ENCODE measurements at places on chromosomes 12 and 14. TPM values are rescaled to one million over a fixed set of nuclear protein-coding genes. Genes with fewer than 3 reads are reported as not detected.

OR4K1 gene
- total RNA-seq: not detected

DNA sequence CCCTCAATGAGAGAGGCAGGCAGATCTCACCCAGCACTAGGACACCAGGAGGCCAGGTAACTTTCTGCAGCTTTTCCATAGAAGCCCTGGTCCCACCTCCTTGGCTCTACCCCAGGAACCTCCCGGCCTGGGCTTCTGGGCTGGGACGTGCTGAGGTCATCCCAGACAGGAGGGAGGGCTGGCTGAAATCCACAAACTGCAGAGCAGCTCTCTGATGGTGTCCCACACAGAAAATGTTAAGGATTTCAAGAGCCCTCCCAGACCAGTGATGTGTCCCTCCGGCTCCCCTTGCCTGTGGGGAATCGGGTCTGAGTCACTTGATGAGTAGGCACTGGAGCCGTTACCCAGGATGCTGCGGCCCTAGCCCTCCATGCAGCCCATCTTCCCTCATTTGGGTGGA lies 124.1 kb downstream of the ESRRB start:
- DNase-seq: no peak

DNA sequence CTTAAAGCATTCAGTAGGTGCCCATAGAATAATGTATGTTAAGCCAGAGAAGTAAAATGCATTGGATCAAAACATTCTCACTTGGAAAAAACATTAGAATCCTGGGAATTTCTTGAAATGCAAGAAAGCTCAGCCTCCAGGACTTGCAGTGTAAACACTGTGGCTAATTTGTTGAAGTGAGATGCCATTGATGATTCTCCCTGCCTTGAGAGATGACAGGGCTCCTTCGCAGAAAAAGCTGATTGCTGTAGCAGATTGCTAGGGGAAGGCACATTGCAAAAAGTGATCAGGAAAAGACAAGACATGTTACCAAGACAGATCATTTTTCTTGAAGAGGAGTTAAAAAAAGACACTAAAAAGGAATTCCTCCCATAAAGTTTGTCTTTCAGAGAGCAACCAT lies 204.2 kb upstream of the HMGA2 start:
- DNase-seq: no peak

DNA sequence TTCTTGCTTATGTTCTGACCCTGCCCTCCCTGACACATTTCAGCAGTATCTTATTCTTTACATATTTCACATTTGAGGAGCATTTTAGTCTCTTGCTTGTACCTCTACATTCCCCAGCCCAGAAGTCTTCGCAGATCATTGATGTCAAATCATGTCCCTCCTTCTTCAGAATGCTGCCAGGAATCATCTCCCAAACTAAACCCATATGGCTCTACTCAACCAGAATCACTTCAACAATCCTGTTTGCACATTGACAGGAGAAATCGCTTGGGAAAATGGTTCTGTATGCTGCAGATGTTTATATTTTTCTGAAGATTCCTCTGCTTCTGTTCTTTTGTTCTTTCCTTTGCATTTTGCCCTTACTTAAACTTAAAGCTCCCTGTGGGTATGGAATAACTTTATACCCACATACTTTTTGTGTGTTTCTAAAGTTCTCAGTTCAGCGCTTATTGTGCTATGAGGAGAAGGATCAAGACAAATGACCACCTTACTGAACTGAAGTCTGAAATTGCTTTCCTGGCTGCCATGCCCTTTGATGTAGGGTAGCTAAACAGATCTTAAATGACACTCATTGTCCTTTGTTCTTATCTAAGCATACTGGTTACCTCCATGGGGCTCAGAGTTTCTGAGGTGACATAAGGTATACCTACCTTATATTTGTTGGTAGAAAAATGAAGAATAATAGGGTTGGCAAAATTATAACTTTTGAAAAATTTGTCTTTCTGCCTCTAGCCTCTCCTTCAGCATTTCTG lies 134.6 kb downstream of the SLC25A21 start:
- DNase-seq: no peak

DNA sequence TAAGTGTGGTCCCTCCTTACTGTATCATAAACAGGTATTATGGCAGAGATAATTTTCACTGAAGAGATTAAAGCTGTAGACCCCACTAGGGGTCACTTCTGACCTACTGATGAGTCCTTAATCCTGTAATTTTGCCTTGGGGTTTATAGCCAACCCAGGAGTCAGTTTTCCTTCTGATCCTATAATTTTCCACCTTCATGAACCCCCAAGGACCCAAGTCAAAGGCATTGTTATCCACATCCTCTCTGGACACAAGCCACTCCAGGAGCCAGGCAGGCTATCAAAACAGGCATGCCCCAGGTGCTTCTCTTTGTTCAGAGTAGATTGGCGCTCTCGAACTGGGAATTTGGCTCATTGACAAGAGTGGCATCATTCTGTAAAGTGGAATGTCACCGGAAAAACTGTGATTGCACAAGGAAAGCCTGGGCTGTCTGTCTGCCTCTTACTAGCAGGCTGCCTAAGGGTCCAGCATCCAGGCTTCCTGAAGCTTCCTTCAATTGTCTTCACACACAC lies 1523.2 kb upstream of the FLRT2 start:
- DNase-seq: peak; percentile 15

MAP3K9 gene
- total RNA-seq: 5.4 TPM

- no peak for DNase-seq
Measured at GRCh38 chr12:26740991-26741390, 92.0 kb downstream of the ITPR2 start.

- DNase-seq: no peak
Measured at GRCh38 chr12:60997869-60998378, 1262.3 kb upstream of the USP15 start.

ALDH2 gene
- total RNA-seq: 48.8 TPM

GRCh38 chr14:50051706-50052105 lies 64.7 kb downstream of the VCPKMT start:
- no peak for DNase-seq

PROX2 gene
- 0.52 TPM for total RNA-seq

DNA sequence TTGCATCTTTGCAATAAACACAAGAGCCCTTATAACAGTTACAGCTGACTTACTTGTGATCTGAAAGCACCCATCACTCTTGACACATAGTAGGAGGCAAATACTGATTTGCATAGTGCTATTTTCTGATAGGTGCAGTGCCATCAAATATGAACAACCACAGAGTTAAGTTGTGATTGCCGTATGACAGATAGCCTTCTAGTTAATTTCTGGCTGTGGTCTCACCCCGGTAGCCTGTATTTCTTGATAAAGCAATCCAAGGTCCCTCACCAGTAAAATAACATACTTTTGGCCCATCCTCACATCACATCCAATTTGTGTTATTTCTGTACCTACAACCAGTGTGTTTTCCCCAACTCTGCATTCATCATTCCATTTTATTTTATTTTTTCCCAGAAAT lies 23.3 kb upstream of the STYK1 start:
- no peak for DNase-seq

- no peak for DNase-seq
Measured at GRCh38 chr12:62434494-62435302, 31.9 kb upstream of the MON2 start.

PIP4P1 gene
- 12.5 TPM for total RNA-seq

GRCh38 chr12:95412482-95413311 lies 61.3 kb upstream of the METAP2 start:
- DNase-seq: no peak

GRCh38 chr12:105084251-105085250 lies at the start of gene ALDH1L2:
TSS of gene ALDH1L2 (minus strand) at chr12:105084458. CDS start at chr12:105084436, 22 bp downstream.
- peak; percentile 94 for DNase-seq

ZBTB1 gene
- total RNA-seq: 43.8 TPM

CACNB3 gene
- total RNA-seq: 4.0 TPM

BDKRB1 gene
- not detected for total RNA-seq

DNA sequence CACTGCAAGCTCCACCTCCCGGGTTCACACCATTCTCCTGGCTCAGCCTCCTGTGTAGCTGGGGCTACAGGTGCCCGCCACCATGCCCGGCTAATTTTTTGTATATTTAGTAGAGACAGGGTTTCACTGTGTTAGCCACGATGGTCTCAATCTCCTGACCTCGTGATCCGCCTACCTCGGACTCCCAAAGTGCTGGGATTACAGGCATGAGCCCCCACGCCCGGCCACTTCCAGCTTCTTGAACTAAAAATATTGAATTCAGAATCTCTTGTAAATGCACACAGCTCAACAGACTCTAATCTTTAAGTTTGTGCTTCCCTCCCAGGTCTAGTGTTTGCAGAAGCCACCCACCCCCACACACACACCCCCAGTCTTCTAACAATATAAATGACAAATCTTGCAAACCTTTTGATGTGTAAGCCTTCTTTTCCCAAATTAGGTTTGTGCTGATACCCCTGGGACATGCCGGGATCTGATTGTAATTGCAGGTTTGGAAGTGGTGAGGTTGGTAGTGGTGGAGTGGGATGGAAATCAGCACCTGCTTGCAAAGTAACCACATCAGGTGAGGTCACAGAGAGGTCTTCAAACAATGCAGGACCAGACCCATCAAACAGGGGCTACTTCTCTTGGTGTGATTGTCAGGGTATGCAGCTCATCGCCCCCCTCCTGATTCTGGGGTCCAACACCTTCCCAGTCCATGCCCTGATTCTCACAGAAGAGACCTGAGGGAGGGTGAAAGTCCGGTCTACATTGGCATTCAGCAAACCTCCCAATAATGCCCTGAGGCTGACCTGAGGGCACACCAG lies 51.4 kb upstream of the GPR132 start:
- DNase-seq: no peak

- no peak for DNase-seq
Measured at GRCh38 chr12:78275886-78276285, 445.2 kb downstream of the NAV3 start.

GRCh38 chr12:90546511-90546910 lies 408.5 kb downstream of the CCER1 start:
- DNase-seq: no peak

- no peak for DNase-seq
Measured at GRCh38 chr14:67077921-67078320, 111.3 kb upstream of the GARIN2 start.

DNA sequence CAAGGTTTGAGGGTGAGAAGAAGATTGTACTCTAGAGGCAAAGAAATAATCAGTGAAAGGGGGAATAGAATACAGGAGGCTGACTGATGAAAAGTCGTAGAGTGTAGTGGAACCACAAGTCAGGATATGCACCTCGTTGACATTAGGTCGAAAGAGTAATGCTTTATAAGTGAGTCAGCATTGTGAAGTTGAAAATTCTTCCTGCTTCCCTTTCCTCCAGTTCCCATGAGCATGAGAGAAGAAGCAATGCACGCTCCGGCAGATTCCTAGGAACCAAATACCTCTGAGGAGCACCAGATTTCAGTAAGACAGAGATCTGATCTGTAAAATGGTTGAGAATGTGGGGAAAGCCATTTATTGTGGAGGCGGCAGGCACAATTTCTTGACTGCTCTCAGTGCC lies 16.5 kb downstream of the CCER1 start:
- DNase-seq: no peak

CLEC4A gene
- total RNA-seq: not detected

DNA sequence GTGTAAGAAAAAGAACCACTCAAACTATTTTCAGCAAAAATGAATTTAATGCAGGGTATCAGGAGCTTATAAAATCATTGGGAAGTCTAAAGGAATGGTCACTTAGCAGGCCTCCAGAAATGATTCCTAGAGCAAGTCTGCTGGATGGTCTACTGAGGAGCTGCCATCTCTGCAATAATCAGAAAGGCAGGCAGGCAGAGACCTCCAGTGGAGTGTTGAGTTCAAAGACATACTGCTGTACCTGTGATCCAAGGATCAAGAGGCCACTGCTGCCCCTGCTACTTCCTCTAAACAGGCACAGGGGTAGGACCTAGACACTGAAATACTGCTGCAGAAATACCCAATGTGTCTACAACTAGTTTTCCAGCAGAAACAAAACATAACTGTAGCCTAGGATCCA lies 14.5 kb upstream of the KICS2 start:
- DNase-seq: no peak

DNA sequence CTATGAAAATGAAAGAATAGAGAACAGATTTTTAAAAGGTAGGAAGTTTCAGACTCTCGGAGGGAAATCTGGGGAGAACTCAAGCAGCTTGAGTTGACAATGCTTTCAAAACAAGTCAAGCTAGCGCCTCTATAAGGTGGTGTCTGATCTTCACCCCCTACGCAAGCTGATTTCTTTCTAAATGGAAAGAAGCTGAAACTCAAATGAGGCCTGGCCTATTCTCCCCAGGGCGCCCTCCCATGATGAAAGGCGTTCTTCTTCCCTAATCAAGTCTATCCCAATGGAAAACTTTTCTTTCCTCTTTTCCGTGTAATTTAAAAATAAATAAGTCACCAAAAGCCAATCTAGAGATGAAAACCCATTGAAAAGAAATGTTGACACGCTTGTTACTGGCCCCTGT lies 20.6 kb downstream of the PTHLH start:
- DNase-seq: no peak

DNA sequence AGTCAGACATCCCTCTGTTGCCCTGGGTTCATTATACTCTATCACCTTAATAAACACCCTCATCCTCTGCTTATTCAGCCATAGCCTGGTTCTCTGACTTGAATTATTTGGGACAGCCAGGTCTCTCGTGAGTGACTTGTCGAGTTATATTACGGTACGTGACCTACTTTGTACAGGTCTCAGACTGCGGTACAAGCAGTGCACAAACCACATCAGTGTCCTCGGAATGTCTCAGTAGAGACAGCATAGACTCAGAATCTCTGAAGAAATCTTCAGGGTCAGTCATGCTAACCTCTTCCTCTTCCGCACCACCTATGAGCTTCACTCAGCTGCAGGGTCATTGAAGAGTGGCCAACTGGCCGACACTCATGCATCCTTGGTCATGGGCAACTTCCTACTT lies 860.8 kb downstream of the BCL11B start:
- DNase-seq: no peak

DNA sequence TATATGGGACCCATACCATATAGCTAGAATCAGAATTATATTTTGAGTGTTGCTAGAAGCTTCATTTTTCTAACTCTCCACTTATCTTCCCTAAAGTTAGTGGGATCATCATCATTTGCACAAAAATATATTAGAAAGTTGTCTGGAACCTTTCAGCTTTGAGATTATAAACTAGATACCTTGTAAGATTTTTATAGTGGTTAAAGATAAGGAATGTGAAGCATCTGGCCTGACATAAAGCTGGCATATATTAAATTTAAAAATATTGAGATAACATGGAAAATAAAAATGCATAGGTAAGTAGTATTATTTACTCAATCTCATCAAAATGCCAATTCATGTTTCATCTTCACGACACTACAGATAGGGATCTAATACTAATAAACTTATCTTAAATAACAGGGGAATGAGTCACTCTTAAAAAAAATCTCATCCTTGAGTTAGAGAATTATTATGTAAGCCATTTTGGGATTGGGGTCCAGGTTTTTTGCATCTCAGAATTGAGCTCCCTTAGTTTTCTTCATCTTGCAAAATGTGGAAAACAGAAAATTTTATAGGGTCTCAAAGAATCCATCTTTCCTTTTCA lies 318.5 kb downstream of the KCNC2 start:
- no peak for DNase-seq

GALNT9 gene
- not detected for total RNA-seq

DNA sequence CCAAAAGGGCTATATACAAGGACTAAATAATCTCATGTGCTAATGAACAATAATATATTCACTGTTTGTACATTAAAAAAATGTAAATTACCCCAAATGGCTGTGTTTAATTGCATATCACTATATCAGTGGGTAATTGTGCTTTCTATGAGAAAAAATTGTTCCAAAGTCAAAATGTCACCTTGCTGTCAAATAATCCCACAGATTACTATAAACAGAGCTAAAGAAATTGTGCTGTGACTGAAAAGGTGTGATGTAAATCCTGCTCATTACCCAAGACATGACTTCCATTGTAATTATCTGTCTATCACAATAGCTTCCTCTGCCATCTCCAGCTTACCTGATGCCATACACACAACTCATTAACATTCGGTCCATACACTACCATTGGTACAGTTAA lies 70.3 kb downstream of the ATP23 start:
- no peak for DNase-seq
